ENCODE measurements at places on chromosomes 7 and 10. TPM values are rescaled to one million over a fixed set of nuclear protein-coding genes. Genes with fewer than 3 reads are reported as not detected.

Gene ZC3HAV1
- total RNA-seq, result 31.1 TPM

Gene TUBB8
- 0.12 TPM for total RNA-seq

Gene TMEM196
- not detected for total RNA-seq

Gene SPDYE2
- total RNA-seq, result not detected

Gene ITPRID1
- total RNA-seq, result not detected

Gene CPA1
- total RNA-seq, result not detected

Gene ZNF488
- total RNA-seq, result 13.3 TPM

Gene SH2B2
- 2.6 TPM for total RNA-seq

Gene CLDN3
- 1.2 TPM for total RNA-seq

Gene SYT15B
- total RNA-seq, result 2.7 TPM

Gene H2BK1
- total RNA-seq, result not detected

Gene MYL7
- total RNA-seq, result not detected

Gene NUTM2B
- total RNA-seq, result 0.33 TPM
